ENCODE measurements at places on chromosomes 11 and 22.

DNA sequence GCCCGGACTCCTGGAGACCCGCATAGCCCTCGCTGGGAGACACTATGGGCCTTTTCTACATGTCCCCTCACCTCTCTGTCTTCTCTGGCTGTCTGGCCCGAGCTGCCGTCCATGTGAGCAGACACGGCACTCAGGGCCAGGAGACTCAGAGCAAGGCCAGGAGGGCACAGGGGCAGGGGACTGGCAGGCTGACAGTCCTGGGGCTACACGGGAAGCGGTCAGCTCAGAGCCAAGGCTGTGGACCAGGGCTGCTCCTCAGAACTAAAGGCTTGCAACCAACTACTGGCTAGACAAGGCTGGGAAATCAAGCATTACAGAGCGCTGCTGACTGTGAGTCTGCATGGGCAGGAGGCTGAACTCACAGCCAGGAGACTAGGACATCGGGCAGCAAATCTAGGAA lies 56.1 kb upstream of the CDON start:
- no peak for DNase-seq

DNA sequence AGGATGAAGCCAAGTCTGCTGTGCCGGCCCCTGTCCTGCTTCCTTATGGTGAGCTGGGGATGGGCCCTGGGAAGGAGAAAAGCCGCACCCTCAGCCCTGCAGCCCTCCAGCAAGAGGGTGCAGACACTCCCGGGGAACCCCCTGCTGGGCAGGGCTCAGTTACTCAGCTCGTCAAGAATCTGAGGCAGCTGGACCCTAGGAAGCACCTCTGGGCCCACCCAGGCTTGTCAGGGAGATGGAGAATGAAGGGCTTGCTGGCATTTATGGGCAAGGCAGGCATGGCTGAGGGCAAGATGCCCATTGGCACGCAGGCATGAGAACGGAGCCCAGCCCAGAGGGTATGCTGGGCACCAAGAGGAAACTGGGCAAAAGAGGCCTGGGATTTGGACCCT lies 12.9 kb downstream of the RELT start:
- no peak for DNase-seq

GRCh38 chr11:79498667-79499066 lies 57.8 kb upstream of the TENM4 start:
- DNase-seq = no peak

DNA sequence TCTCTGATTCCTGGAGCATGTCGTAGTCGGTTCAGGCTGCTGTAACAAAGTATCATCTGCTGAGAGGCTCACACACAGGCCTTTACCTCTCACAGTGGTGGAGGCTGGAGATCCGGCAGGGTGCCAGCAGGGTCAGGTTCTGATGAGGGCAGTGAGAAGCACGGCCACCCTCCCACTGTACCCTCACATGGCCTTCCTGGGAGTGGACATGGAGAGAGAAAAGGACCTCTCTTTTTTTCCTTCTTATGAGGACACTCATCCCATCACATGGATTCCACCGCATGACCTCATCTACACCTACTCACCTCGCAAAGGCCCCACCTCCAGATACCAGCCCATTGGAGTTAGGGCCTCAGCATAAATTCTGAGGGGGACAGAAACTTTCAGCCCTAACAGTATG lies 99.5 kb downstream of the BCR start:
- DNase-seq = no peak

- DNase-seq = no peak
Observed at GRCh38 chr11:131760091-131761061, 390.0 kb downstream of the NTM start.

Data from stimulated activated CD4-positive, alpha-beta T cell treated with anti-CD3 and anti-CD28 coated beads, Interleukin-15, amount 100 ng/mL, for 1 hour (primary cell).